ENCODE measurements at places on chromosomes 2 and 18.
A peak's percentile ranks its signal among the peaks of the same experiment; 100 is the strongest.

DNA sequence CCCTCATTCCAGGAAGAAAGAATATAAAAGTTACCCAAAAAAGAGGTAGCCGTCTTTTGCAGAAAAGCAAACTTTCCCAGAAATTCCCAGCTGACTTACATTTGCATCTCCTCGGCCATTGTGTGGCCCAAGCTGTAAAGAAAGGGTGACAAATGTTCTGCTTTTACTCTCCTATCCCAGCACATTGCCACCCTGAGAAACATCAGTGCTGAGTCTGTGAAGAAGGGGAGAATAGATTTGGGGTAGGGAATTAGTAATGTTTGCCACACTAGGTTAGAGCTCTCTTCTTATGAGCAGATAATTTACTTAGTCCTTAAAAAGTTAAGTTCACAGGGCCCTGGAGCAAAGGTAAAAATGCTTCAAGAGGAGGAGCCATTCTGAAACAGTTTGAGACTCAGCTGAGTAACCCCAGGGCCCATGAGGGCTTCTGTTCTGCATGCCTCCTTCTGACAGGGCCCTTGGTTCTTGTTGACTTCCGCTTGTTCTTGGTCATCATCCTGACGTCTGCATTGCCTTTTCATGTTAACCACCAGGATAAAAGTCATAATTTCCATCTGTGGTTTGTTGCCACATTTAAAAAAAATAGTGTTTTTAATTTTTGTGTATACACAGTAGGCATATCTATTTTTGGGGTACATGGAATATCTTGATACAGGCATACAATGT lies 550.7 kb downstream of the RNF144A start:
- DNase-seq, result no peak

- no peak for DNase-seq
These were observed 130.2 kb downstream of the SLC4A10 start for GRCh38 chr2:161754379-161754778.

DNA sequence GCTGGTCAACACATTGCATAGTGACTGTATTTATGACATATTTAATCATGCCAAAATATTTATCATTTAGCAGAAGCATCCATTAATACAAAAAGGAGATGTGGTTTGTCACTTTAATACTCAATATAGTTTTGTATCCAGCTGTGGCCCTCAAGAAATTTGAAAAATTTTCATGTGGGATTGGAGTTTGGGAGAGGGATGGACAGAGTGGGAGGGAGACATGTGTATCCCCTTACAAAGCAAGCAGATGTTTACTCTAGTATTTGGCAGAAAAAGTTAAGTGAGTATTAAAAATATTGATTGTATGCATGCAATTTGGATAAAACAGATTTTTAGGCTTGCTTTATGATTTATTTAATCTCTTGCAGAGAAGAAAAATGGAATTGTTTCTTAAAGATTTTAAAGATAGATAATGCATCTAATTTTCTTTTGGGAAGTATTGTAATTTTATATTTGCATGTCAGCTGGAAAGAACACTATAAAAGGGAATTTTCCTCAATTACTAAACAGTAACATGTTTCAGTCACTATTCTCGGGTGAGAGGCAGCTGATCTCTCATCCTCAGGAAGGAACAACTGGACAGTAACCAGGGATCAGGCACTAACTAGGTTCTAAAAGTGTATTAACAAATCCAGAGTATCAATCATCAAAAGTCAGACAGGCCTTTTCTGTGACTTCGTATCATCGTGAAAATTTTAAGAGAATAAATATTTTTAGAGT lies 1184.7 kb upstream of the NXPH2 start:
- DNase-seq, result no peak

DNA sequence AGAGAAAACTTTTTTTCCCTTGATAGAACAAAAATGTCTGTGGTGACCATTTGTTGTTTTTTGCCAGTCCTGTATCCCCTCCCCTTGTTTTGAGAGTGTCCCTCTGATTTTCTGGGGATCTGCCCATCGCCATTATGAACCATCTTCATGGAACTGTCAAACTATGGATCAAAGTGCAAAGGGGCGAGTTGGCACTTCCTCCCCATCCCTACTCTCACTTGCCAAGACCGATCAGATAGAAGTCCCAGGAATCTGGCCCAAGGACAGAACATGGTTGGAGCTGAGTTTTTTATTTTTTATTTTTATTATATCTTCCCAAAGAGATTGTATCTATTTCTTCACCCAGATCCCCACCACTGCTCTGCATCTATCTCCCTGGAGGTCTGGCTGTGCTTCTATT lies 221.4 kb downstream of the IKZF2 start:
- DNase-seq, result no peak

DNA sequence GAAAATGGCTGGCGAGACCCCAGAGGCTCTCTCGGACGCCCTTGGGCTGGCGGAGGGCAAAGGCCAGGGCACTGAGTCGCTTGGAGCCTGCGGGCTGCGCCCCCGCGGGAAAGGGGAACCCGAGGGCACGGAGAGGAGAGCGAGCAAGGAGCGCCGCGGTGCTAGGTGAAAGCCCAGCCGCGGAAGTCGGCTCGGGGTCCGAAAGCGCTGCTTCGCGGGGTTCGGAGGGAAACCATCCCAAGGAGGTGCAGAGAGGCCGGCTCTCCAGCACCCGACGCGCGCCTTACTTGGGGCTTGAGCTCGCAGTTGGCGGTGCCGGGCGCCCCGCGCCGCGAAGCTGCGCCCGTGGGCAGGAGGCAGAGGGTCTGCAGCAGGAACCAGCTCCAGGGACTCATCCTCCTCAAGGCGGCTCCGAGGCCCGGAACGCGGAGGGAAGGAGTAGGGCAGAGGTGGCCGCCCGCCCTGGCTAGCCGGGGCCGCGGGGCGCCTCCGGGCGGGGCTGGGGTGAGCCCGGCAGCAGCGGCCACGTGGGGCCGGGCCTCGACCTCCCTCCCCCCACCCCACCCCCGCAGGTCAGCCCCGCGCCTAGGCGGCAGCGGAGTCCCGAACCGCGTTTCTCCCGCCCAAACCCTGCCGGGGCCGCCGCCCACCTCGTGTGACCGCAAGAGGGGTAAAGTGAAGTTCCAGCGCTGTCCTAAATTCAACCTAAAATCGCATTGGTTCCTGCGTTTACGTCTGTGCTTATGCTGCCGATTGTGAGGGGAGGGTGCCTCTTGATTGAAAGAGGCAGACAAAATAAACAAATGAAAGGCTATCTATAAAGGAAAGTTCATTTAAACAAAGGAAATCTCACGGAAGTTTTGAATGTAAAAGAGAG lies at the start of gene TRABD2A:
Gene TRABD2A, minus strand, starts transcription at position 440 of the 877 bp plus-strand sequence. Its CDS starts 45 bp downstream, at position 395.
- no peak for DNase-seq

- peak; percentile 72 for DNase-seq
These were observed 143.5 kb downstream of the PKP4 start for GRCh38 chr2:158600155-158600802.

DNA sequence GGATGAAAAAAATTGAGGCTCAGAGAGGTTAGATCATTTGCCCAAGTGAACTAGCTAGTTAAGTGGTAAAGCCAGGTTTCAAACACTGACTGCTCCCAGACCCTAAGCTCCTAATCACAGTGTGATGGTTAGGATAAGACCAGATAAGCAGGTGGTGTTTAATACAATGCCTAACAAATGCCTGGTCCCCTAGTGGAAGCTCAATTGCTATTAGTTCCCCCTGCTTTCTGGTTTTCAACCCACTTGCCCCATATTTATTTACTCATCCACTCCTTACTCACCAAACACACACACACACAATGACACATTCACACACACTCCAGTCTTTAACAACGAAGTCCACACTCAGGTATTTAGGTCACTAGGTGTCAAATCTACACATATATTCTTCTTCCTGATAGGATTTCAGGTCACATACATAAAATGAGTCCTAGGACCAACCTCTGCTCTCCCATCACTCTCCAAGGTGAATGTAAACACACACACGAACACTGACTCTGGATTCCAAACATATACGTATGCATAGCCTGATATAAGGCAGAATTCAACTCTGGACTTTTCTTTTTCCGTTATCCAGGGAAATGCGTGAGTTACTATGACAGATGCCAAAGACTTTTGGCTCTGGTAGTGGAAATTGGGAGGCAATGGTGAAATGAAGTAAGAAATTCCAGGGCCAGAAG lies 73.6 kb upstream of the TSPYL6 start:
- DNase-seq, result no peak

DNA sequence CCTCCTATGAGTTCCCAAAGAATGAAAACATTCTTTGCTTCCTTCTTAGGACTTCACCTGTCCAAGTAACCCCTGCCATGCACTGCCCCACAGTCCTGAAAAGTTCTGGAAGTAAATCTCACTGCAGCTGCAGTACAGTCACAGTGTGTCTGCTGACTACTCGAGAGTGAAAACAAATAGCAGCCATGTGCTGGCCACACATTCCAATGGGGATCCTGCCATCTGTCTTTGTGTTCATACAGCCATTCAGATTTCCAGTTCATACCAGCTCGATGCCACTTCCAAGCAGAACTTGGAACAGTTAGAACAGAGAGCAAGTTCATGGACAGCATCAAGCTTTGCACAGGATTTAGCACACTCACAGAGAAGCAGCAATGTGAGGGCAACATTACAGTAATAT lies 629.9 kb upstream of the ACVR2A start:
- DNase-seq, result no peak

DNA sequence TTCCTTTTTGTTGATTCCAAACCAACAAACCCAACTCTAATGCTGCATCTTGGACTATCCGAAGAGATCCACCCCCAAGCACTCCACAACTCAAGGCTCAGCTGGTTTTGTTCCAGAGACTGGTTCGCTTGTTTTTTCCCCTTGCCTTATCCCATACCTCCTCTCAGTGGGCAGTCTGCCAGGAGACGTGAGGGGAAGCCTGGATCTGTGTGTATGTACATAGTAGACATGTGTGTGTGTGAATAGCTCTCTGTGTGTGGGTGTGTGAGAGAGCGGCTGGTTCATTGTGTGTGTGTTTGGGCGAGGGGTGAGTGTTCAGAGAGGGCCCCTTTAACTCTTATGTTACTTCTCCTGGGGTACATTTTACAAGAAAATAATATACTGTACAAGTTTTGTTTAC lies 94.4 kb downstream of the NRP2 start:
- no peak for DNase-seq

GRCh38 chr2:165462443-165462842 lies 7.1 kb upstream of the CSRNP3 start:
- DNase-seq, result no peak

DNA sequence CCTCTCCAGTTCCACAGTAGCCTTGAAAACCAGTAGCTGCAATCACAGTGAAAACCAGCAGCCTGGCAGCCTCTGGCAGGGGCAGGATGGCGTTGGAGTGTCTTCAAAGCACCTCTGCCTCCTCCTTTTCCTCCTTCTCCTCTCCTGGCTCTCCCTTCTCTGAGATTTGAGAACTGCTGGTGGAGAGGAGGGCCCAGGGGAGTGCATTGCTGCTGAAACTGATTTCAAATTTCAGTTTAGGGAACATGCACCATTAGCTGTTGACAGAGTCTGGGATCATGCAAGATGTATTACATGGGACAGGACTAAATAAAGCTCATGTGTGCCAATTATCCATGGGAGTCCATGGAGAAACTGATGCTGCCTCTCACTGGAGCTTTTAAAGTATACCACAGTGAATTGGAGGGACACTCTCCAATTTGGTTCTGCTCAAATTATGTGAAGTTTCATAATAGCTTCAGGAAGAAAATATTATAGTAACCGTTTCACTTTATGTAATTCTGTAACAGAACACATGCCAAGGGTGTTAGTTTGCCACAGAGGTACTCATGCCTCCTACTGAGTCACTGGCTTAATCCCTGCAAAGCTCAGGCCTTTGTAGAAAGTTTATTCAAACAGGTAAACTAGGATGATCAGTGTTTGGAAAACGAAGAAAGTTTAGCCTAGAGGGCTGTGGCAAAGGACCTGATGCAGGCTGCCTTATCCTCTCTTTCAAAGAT lies 146.1 kb downstream of the PRPF40A start:
- DNase-seq, result no peak

DNA sequence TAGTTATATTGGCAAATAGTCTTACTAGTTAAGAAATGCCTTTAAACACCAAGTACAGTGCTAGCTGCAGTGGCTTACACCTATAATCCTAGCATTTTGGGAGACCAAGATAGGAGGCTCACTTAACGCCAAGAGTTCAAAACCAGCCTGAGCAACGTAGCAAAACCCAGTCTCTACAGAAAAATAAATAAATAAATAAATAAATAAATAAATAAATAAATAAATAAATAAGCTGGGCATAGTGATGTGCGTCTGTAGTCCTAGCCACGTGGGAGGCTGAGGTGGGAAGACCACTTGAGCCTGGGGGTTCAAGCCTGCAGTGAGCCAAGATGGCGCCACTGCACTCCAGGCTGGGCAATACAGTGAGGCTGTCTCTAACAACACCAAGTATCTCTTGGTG lies 158.6 kb upstream of the ALPP start:
- DNase-seq, result no peak

- peak; percentile 96 for DNase-seq
These were observed 127.6 kb upstream of the TWIST2 start for GRCh38 chr2:238720232-238720672.

GRCh38 chr2:10772201-10772867 lies 40.3 kb downstream of the PDIA6 start:
- no peak for DNase-seq

DNA sequence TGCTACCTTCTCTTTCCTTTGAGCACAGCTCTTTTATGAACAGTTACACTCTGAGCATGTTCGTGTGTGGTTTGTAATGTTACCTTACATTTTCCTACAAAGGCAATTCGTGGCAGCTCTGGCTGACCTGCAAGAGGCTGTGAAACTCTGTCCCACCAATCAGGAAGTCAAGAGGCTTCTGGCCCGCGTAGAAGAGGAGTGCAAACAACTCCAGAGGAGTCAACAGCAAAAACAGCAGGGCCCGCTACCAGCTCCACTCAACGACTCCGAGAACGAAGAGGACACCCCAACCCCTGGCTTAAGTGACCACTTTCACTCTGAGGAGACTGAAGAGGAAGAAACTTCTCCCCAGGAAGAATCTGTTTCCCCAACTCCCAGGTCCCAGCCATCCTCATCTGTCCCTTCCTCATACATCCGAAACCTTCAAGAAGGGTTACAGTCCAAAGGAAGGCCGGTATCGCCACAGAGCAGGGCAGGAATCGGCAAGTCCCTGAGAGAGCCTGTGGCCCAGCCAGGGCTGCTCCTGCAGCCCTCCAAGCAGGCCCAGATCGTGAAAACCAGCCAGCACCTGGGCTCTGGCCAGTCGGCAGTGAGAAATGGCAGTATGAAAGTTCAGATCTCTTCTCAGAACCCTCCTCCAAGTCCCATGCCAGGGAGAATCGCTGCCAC lies 56.9 kb downstream of the WDSUB1 start:
- no peak for DNase-seq

DNA sequence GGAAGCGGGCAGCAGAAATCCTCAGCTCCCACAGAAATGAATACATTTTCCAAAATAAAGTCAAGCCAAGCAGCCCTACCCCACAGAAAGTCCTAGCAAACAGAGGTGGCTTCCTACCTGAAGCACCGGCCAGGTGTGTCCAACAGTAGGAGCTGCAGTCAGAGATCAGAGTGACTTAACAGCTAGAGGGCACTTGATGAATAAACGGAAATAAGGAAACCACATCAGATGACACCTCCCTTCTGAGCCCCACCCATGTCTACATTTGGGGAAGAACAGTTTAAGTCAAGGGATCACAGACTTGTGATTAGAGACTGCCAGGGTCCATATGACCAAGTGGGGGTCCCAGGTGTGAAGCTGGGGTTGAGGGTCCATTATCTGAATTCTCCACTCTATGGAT lies at the start of gene CXCR1:
Gene CXCR1, minus strand, starts transcription at position 172 of the 400 bp plus-strand sequence. CDS start 1,751 bp downstream, outside the sequence.
- DNase-seq, result no peak

DNA sequence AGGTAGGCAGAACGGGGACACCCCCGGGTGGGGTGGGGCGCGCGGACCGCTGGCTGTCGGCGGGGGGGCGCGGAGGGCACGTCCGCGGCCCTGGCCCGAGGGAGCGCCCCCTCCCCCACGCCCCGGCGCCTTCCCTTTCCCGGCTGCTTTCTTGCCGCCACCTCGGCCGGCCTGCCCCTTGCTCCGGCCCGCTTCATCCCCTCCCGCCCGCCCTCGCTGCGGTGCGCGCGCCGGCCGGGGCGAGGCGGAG lies 443 bp downstream of the VAPA start:
- no peak for DNase-seq

- DNase-seq, result no peak
These were observed 234.0 kb upstream of the ITGA4 start for GRCh38 chr2:181223234-181223633.

Measured in RWPE2 (cell line).